ENCODE measurements at places on chromosomes 11 and 22.

GRCh38 chr11:70851308-70851707, 401.1 kb downstream of the SHANK2 start:
- no peak for DNase-seq

DNA sequence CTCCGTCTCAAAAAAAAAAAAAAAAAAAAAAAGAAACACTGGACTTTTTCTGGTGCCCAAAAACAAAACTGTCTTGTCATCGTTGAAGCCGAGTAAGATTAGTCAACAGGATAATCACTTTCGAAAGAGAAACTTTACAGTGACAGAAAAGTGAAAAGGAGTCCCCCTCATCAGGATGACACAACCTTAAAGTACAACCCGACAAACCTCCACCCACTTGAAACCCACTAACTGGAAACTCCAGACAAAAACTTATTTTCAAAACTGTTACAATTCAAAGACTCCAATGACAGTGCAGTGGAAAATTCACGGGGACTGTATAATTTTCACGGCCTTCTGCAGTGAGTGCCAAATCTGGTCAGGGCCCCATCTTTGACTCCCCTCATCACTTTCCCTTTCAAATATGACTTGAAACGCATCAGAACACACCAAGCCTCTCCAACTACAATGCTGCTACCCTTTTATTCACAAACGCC, 1.3 kb downstream of the DENND5A start:
- peak; percentile 46 for DNase-seq

- DNase-seq = no peak
These were observed 948 bp upstream of the MRTFA start for GRCh38 chr22:40637183-40638150.

GRCh38 chr11:9109858-9110731, 18.7 kb upstream of the SCUBE2 start:
- DNase-seq = no peak

DNA sequence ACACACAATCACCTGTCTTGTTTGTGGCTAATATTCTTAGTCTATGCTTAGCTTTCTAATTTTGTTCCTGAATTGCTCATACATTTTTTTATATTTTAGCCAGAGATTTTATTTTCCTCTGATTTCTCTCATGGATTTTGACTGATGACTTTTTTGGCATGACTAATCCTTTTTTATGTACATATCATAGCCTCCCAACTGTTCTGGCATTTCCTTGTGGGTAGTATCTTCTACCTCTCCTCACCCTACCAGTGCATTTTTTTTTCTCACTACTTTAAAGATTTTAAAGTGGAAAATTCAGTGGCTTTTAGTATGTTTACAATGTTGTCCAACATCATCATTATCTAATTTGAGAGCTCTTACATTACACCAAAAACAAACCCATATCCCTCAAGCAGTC, 84.4 kb upstream of the TENM4 start:
- DNase-seq = no peak

DNA sequence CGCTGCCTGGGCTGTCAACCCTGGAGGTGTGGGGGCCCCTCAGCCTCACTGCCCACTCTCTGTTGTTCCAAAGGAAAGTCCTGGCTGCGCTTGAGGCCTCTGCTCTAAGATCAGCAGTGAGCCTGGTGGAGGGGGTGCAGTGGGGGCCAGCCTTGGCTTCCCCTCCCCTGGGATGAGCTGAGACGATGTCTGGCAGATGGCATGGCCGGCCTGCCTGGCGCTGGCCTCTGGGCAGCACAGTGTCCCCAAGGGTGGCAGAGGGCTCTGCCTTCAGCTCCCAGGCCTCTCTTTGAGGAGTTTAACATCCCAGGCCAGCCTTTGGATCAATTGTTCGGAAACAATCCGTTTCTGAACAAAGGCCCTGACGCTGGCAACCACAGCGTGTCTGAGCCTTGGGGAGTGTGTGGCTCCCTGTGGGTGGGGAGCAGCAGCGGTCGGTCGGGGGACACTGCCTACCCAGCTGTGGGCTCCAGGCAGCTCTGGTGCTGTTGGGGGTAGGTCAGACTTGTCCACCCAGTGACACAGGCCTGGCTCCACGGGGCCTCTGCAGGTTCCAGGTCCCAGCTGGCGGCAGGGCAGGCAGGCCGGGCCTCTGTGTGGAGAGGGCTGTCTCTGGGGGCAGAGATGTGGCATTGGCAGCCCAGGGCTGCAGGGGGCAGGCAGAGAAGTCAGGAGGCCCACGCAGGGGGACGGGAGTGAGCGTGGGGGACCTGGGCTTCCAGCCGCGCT, 12.1 kb downstream of the TSPAN4 start:
- DNase-seq = no peak

DNA sequence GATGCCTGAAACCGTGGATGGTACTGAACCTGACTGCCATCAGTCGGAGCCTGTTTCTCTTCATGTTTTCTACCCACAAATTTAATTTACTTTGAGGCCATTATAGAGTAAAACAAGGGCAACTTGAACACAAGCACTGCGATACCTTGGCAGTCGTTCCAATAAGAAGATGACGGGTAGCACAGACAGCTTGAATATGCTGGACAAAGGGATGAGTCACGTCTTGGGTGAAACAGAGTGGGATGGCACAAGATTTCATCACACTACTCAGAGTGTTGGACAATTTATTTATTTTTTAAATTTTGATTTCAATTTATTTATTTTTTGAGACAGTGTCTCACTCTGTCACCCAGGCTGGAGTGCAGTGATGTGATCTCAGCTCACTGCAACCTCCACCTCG, 5.7 kb downstream of the DIXDC1 start:
- peak; percentile 87 for DNase-seq

- DNase-seq = no peak
These were observed 40.9 kb downstream of the PRDM11 start for GRCh38 chr11:45187375-45187774.

DNA sequence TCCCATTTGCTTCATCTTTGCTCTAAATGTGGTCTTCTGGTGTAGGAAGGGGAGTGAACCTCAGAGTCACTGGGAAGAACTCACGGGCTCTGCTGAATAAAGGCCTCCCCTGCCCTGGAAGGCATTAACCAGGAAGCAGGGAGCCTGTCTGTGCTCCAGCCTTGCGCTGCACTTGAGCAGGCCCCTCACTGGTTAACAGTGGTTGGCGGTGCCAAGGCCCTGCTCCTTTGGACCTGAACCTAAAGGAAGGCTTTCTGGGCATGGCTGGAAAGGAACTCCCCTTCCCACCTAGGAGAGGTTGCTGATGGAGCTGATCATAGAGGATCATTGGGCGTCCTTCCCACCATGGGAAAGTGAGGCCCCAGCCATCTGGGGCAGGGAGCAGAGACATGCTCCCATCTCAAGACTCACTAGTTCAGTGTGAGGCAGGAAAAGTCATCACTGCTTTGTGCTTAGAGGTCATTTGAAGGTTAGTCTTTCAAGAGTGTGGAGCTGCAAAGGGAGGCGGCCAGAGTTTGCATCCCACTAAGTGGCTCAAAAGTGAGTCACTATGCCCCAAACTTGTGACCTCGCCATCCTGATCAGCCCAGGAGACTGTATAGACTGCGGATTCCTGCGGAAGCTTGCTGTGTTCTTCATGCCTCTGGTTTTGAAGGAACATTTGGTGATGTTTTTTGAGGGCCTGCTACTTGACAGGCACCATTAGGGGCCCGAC, 50.4 kb downstream of the DBX1 start:
- DNase-seq = no peak

DNA sequence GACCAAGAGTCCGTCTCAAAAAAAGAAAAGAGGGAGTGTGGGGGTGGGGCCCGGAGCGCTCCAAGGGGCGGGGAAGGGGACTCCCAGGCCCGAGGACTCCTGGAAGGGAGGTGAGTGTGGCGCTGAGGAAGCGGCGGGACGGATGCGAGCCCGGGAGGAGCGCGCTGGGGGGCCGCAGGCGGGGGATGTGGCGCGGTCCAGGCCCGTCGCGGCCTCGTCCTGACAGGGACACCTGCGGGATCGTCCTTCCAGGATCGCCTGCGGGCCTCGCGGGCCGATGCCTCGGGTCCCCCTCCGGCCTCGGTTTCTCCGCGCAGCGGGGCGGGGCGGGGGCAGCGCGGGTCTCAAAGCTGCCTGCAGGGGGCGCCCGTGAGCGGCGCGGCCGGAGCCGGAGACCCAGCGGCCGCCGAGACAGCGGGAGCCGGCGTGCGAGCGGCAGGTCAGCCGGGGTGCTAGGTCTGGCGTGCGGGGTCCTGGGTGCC, 3.8 kb upstream of the ADORA2A start:
- no peak for DNase-seq

- DNase-seq = no peak
These were observed 22.0 kb downstream of the TMEM184B start for GRCh38 chr22:38250643-38251340.

GRCh38 chr11:35302398-35302797, 117.0 kb downstream of the SLC1A2 start:
- no peak for DNase-seq

- DNase-seq = no peak
These were observed 145.9 kb downstream of the CEP164 start for GRCh38 chr11:117473481-117474091.

GRCh38 chr11:116166573-116167465, 606.0 kb downstream of the BUD13 start:
- no peak for DNase-seq

GRCh38 chr11:86952221-86952875, 2.8 kb downstream of the FZD4 start:
- no peak for DNase-seq

DNA sequence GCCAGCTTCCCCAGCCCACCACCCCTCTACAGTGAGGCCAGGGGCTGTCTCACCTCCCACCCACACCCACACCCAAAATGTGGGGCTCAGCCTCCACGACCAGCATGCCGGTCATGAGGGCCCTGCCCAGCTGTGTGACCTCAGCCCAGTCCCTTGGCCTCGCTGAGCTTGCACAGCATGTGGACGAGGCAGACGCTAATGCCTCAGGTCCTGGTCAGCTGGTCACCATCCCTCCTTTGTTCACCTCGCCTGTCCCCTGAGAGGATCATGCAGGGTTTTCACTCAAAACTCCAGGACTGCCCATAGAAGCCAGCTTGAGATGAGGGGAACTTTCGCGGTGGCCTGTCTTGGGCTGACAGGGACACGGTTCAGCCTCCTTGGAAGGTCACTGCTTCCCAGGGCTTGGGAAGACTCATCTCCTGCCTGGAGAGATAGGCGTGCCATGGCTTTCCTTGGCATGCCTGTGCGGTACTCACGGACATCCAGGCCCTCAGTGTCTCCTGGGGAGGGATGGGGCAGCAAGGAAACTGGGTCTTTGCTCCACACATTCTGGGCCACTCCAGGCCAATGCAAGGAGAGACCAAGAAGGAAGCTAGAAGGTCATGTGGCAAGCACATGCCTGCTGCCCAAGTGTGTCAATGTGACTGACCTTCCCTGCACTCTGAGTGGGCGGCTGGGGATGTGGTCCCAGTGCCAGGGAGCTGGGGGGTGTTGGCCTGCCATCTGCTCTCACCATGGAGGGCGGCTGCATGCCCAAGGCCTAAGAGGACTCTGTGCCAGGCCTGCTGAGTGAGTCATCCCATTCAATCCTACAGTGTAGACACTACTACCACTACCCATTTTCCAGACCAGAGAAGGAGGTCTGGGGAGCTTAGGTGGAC, 3.2 kb upstream of the RTN4R start:
- peak; percentile 12 for DNase-seq

- peak; percentile 76 for DNase-seq
These were observed at the start of gene PHLDB1 for GRCh38 chr11:118607401-118608359. Gene PHLDB1 (plus strand): TSS chr11:118607615. CDS start chr11:118613837, 6,222 bp downstream.

GRCh38 chr11:109726061-109726460, 304.1 kb downstream of the C11orf87 start:
- no peak for DNase-seq

GRCh38 chr11:92580908-92581307, 356.3 kb downstream of the FAT3 start:
- DNase-seq = no peak

DNA sequence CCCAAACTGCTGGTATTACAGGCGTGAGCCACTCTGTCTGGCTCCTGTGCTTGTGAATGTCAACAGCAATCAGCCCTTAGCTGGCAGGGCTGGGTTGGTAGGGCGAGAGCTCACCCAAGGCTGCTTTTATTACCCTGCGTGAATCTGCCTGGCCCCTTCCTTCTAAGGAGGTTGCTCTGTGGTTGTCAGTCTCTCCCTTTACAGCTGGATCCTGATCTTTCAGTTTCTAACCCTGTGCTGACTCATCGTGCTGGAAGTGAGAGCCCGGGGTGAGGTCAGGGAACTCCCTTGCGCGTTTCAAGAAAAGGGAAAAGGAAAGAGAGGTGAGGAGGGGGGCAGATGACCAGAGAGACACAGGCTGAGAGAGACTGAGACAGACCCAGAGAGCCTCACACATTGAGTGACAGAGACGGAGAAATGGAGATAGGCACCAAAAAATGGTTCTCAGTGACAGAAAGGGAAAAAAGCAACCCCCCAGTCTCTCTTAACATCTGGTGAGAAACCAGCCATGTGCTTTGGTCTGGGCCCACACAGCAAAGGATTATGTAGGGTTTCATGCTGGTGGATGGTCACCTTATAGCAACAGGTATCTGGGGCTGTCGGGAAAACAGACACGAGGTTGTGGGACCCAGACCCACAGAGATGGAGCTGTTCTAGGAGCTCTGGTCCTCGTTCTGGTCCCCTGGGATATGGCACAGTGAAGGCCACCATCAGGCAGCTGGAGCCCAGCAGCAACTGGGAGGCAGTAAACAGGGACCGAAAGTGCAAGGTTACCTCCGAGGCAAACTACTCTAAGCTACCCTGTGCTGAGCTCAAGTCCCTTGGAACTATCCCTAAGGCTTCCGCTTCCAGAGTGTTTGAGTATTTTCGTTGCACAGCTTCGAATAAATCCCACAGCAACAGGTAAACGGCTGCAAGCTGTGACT, 2.5 kb downstream of the TCN2 start:
- peak; percentile 77 for DNase-seq

GRCh38 chr11:98561877-98562395, 458.8 kb upstream of the CNTN5 start:
- DNase-seq = no peak

DNA sequence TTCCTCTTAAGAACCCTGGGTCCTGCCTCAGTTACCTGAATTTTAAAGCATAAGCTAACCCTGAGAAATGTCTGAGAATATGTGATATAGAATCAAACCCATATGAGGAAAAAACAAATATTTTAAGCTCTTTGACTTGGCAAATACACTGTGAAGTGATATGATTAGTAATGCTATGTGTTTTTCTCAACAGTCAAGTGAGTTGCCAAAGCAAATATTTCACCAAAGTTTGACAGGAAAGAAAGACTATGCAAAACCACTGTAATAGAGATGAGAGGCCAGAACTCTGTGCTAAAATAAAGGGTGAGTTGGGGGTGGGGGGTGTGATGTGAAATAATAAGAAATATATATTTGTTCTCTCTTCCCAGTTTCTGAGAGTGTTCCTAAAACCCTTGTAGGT, 613.5 kb upstream of the CCDC179 start:
- DNase-seq = no peak

DNA sequence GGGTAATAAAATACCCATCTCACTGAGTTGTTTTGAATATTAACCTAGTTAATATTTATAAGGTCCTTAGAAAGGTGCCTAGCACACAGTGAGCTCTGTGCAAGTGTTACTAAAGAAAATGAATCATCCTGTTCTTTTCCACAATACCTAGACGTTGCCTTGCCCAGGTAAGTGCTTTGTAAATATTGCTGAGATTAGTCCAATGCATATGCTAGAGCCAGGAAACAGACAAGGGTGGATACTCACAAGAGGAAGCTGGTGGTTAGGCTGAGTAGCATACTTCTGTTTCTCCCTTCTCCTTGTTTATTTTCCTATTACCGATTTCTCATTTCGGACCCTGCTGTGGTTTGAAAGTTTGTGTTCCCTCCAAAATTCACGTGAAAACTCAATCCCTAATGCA, 58.1 kb upstream of the BARX2 start:
- no peak for DNase-seq

Data from AG10803 (cell line).